ENCODE measurements at places on chromosomes 13 and 19.
A peak's percentile ranks its signal among the peaks of the same experiment; 100 is the strongest.

GRCh38 chr13:25204863-25205262 lies 32.8 kb upstream of the AMER2 start:
- no peak for DNase-seq

GRCh38 chr19:33311326-33311682 lies 9.0 kb upstream of the CEBPA start:
- DNase-seq: no peak

- DNase-seq: no peak
Measured at GRCh38 chr13:30466841-30467252, 1.1 kb upstream of the HMGB1 start.

DNA sequence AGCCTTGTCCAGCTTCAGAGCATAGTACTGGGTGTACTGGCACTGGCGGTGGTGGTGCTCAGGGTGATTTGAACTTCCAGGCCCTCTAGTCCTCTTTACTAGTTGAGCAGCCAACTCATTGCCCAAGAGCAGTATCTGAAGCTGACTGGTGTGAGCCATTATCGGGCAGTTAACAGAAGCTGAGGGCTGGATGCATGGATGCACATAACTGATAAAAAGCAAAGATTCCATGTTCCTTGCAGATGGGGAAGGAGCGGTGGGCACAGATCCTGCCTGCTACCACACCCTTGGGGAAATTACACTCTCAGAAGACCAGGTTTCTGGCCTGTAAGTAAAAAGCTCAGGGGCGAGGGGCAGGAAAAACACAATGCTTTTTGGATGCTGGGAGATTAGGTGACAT lies 499.4 kb upstream of the ARGLU1 start:
- DNase-seq: no peak

GRCh38 chr19:50880241-50880640 lies 7.0 kb downstream of the KLK2 start:
- DNase-seq: no peak

GRCh38 chr13:24610956-24611355 lies 69.3 kb upstream of the ATP12A start:
- no peak for DNase-seq

- DNase-seq: peak; percentile 97
Measured at GRCh38 chr19:55598719-55599467, 424 bp downstream of the FIZ1 start.

DNA sequence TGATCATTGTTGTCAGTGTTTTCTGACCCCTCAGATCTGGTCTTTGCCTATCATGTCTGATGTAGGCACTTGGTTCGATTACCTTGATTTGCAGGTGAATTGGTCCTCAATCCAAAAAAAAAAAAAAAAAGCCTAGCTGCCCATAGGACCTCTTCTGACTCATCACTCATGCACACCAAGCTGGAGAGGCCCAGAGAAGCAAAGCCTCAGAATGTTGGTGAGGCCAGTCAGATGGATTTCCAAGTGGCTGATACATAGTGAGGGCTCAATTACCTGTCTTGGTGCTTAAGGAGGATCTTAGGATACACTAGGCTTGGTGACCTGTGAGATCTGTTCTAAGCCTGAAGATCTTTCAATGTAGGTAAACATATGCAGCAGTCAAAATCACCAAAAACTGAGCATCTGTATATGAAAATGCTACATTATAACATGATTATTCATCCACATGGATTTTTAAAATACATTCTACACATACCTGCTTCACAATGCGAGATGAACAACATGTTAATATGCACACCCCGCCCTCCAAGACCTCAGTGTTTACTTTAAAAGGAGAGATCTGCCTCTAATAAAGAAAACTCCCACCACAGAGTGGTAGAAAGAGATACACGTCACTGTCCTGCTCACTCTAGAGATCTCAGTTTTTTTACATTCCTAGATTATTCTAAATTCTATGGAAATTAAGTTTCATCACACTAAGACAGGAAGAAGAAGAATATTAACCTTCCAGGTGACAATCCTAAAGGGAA lies 79.9 kb upstream of the RAP2A start:
- no peak for DNase-seq

DNA sequence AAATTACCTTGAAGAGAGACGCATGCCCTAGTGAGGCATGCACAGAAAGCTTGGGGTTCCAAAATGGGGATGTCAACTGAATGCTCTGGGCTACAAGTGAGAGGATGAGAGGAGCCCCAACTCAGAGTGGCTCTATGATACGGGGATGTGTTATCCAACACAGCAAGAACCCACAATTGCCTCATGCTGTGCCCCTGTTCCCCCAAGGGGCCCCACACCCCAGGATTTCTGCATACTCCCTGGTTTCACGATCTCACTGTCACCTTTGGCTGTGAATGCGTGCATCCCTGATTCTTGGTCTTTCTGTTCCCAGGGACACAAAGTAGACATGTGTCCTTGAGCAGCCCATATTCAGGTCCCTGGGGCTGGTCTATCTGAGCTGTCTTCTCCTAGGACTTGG lies 29.3 kb downstream of the WDR88 start:
- DNase-seq: no peak

DNA sequence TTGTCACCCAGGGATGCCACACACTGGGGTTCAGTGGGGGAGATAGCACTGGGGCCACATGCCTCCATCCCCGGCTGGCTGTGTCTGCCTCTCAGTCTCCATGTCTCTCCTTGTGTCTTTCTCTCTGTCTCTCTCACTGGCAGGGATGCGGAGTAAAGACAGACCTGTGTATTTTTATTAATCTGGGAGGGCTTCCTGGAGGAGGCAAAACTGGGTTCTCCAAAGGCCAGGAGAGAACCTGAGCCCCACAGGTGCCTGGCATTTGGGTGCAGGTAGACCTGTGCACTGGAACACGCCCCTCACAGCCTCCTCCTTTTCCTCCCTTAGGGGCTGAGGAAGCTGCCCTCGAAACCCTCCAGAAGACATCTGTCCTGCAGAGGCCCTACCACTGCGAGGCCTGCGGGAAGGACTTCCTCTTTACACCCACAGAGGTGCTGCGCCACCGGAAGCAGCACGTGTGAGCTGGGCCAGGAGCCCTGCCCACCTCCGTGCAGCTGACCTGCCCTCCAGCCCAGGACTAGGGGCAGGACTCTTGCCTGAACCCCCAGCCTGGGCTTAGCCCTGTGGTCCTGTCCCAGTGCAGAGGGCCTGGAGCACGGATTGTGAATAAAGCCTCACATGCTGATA lies 32.7 kb downstream of the DHX34 start:
- DNase-seq: peak; percentile 21

DNA sequence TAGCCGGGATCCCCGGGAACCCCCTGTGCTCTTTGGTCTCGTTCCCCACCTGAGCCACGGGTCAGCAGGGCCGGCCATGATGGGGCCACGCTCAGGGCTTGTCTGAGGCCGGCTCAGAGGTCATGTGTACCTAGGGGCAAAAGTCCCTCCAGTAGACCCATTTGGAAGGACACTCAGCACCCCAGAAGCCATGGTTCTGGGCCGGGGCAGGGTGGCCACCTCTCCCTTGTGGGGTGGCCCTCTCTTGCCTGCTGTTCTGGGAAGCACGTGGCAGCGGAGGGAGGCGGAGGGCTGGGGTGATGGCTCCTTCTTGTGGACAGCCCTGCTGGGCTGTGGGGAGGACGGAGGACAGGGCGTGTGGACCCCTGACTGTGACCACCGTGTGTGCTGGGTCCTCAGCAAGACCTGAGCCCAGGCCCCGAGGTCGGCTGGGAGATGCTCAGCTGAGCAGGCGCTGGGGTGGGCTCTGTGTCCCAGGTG lies 6.4 kb upstream of the PEAK3 start:
- no peak for DNase-seq

DNA sequence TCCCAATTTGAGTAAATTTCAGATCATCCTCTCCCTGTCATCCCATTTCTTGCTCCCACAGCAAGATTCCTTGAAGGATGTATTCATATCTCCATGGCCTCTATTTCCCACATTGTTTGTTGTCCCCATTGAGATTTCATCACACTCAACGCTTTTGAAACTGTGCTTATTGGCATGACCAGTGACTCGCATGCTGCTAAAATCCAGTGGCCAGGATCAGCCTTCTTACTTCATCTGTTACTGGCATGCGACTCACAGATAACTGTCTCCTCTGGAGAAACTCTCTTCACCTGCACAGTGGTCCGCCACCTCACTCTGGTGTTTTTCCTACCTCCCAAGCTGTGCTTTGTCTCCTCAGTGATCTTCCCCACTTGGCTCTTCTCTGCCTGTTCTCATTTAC lies 95.8 kb downstream of the WASF3 start:
- DNase-seq: no peak

GRCh38 chr13:30113983-30114570 lies 193.3 kb downstream of the KATNAL1 start:
- DNase-seq: no peak

DNA sequence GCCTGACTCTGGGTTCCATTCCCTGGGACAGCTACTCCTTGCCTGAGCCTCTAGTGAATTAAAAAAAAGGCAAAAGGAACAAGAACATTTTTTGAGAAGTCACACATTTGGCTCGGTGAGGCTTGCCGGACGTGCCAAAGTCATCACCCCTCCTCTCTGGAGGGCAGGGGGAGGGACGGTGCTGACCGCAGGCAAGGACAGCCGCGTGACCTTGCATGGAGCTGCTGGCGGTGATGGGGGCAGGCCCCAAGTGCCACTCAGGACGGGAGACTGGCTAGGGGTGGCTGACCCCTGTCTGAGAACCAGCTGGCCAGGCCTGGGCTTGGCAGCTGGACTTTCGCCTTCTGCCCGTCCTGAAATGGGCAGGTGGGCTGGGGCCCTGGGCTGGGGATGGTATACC lies 26.4 kb downstream of the MAP2K2 start:
- no peak for DNase-seq

- DNase-seq: no peak
Measured at GRCh38 chr19:45040059-45040771, 1.4 kb downstream of the CLASRP start.

DNA sequence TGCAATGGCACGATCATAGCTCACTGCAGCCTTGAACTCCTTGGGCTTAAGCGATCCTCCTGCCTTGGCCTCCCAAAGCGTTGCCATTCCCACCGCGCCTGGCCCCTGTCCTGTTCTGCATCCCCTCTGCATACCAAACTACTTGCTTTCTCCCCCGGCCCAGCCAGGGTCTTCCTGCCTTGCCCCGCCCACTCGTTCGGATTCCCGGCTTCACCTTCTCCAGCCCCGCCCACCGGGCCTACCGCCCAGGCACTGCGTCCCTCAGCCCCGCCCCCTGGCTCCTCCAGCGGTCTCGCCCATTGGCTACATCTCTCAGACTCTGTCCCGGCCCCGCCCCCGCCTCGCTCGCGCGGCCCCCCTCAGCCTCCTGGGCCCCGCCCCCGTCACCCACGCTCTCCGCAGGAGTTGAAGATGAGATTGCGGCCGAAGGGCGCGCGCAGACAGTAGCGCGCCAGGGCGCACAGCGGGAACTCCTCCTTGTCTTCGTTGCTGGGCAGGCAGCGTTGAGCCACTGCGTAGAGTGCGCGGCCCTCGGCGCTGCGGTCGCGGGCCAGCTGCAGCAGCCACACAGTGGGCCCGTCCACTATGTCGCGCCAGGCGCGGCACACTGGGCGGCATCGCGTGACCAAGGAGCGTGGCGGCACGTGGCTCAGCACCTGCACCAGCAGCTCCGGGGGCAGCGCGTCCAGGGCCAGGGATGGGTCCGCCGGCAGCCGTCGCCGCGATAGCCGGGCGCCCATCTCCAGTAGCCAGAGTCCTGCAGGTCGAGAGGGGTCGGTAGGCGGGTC lies 19.0 kb downstream of the MRPS12 start:
- DNase-seq: peak; percentile 47

- DNase-seq: no peak
Measured at GRCh38 chr13:103859952-103860351, 793.7 kb upstream of the SLC10A2 start.

- DNase-seq: peak; percentile 47
Measured at GRCh38 chr19:48635263-48635965, 1.8 kb downstream of the DBP start.

GRCh38 chr19:29263305-29264135 lies 50.6 kb upstream of the UQCRFS1 start:
- DNase-seq: peak; percentile 60

DNA sequence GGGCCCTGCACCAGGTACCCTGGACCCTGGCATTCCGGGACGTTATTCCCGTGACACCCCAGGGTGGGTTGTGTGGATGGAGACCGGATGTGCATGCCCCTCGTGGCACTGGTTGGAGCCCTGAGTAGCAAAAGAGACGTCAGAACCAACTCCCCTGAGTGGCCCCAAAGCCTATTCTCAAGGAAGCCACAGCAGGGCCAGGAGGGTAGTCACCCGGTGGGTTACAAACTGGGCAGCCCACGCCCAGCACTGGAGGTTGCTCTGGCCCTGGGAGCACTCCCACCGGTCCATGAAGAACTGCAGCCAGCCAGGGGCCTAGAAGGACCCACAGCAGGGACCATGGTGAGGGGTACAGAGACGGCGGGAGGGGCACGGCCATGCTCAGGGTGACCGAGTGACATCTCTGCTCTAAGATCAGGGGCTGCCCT lies 7.5 kb downstream of the KLF16 start:
- DNase-seq: no peak

DNA sequence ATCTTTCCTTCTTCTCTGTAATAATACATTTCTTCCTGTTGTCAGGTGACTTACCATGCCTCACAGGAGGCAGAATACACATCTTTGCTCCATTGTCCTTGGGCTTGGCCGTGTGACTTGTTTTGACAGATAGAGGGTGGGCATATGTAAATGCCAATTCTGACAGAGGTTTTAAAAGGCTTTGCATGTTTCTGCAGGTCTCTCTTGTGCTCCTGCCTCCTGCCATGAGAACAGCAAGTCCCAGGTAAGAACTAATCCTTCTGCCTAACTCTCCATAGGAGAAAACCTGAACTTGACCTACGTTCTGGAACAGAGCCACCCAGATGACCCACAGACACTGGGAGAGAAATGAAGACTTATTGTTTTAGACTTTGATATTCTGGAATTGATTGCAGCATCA lies 88.7 kb upstream of the TNFSF11 start:
- DNase-seq: no peak

DNA sequence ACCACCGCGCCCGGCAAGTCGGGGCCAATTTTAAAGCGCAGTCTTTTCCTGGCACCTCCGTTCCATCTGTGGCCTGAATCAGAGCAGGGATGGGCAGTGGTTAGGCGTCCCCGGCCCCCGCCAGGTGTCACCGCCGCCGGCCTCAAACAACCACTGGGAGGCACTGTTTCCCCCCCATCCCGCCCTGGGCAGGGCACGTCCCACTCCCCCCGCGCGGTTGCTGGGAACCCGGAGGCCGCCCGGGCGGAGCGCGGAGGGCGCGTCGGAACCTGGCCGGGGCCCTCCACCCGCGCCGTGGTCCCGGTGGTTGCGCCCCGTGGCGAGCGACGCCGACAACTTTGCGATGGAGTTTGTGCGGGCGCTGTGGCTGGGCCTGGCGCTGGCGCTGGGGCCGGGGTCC lies at the start of gene GRIN3B:
GRIN3B (plus strand) TSS at position 325 of the 400 bp plus-strand sequence; CDS start at position 344, 19 bp downstream.
- DNase-seq: no peak

- DNase-seq: no peak
Measured at GRCh38 chr13:19834704-19835103, 28.7 kb downstream of the ZMYM5 start.

GRCh38 chr19:2167896-2168618 lies 4.3 kb downstream of the DOT1L start:
- no peak for DNase-seq

DNA sequence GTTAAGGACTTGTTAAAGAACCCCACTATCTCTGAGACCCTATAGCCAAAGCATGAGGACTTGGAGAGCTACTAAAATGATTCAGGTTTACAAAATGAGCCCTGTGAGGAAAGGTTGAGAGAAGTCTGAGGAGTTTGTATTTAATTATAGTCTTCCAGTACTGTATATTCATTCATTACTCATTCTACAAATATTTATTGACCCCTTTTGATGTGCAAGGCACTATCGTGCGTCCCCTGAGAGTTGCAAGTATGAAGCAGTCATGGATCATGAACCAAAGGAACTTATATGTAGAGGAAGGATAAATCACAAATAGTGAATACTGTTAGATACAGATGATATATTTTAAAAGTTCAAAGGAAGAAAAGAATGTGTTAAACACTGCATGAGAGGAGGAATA lies 84.4 kb downstream of the DNAJC15 start:
- DNase-seq: no peak

Data from central memory CD8-positive, alpha-beta T cell (primary cell).